ENCODE measurements at places on chromosomes 4 and X.

GRCh38 chr4:5045097-5045496 is 6.2 kb upstream of the STK32B start:
- DNase-seq = no peak

DNA sequence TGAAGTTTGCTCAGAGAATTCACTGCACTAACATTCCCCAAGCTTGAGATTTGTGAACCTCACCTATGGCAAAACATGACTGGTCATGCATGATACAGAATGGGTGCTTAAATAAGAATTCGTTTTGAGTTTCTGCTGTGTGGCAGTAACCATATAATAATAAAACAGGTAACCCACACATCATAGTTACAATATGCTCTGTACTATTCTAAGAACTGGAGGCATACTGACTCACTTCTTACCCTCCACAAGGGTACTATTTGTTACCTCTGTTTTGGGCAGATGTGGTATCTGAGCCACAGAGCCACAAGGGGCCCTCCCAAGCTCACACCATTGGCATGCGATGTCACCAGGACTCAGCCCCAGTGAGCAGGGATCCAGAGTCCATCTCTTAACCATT is 17.6 kb downstream of the SLC2A9 start:
- no peak for DNase-seq

GRCh38 chr4:154854362-154854761 is 73.3 kb downstream of the RBM46 start:
- DNase-seq = no peak

DNA sequence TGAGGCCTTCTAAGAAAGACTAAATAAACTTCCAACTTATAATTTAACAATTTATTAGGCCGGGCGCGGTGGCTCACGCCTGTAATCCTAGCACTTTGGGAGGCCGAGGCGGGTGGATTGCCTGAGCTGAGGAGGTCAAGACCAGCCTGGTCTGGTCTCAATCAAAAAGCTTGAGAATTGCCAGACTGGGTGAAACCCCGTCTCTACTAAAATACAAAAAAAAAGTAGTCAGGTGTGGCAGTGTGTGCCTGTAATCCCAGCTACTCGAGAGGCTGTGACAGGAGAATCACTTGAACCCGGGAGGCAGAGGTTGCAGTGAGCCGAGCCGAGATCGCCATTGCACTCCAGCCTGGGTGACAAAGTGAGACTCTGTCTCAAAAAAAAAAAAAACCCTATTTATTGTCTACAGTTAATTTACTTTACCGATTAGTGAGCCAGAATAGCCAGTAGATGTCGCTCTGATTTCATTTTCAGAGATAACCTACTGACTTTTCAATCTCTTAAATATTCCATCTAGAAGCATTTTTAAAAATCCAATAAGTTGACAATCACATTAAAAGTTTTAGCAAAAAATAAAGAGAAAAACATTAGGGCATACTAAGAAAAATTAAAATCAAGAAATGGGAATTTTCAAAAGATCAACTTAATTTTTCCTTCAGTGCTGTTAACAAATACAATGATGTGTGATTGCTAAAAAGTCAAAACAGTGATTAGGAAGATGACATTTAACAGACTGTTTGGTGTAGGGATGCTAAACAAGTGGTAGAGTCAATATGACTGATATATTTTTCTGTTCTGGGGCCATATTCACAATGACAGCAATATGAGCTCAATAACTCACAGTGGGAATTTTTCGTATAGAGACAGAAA is 4.3 kb upstream of the SHROOM3 start:
- DNase-seq = no peak

GRCh38 chr4:11546391-11547175 is 117.9 kb upstream of the HS3ST1 start:
- DNase-seq = no peak

DNA sequence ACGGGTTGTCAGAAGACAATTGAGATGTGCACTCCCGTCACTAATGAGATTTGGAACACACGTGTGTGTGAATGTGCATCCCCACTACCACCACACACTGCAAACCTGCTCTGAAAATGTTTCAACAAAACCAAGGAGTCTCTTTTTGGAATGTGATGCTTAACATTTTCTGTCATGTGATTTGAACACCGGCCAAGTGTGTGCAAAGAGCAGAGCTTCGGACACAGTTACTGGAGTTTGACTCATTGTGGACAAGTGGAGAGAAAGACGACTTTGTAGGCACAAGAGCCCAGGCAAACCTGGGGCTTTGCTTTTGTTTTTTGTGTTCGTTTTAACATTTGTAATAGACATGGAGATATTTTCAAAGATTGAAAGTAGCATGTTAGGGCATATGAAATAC is 49.2 kb downstream of the CCKAR start:
- DNase-seq = no peak

GRCh38 chrX:150690126-150690525 is 3.1 kb upstream of the MTMR1 start:
- no peak for DNase-seq

DNA sequence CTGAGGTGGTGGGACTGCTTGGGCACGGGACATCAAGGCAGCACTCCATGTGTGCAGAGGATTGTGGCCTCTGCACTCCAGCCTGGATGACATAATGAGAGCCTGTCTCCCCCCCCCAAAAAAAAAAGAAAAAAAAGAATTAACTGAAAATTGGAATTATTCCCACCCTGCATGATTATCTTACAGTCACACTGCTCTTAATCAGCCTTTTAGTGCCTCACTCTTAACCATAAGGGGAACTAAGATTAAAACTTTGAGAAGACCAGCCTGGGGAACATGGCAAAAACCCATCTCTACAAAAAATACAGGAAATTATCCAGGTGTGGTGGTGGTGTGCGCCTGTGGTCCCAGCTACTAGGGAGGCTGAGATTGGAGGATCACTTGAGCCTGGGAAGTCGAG is 94.6 kb downstream of the UBE2K start:
- DNase-seq = no peak

DNA sequence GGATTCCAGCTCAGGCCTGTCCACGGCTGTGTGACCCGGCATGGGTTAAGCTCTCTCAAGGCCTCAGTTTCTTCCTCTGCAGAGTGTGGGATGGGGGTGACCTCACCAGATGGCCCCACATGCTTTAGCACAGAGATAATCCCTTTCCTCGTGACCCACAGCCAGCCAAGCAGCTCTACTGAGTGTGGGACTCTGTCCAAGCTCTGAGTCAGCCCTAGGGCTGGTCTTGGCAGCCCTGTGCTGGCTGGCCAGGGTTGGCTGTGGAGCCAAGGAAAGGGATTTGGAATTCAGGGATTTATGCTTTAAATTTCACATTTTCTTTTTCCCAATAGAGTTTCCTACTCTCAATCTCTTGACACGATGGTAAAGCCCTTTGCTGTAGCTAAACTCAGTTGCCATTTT is 19.7 kb upstream of the SPON2 start:
- DNase-seq = no peak

- DNase-seq = no peak
Measured at GRCh38 chr4:73653695-73654106, 33.5 kb upstream of the RASSF6 start.

DNA sequence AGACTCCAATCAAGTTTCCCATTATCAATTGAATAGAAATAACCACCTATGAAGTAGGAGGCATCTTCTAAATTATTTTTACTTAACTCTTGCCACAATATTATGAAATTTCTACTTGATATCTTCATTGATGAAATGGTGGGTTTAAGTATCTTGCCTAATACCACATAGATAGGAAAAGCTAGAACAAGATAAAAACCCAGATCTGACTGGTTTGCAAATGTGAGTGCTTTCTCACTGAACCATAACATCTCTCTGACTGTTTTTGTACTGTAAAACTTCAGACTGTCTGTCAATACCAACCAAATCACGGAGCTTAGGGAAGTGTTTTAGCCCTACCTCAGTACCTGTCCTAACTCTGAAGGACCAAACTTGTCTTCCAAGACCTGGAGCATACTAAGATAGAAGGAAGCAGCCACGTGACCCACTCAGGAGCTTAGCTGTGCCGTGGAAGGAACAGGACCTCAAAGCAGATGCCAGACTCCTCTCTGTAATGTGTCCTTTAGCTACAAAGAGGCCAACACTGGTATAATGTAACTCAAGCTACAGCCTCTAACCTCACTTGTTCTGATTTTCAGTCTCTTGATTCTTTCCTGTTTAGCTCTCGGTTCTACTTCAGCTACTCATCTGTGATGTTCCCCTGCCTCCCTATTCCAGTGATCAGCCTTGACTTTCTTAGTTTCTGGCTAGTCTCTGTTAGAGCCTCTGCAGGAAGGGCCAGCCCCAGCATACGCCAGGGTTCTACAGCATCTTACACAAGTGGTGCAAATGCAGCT is 84.4 kb downstream of the LRP2BP start:
- no peak for DNase-seq

GRCh38 chr4:61298178-61298740 is 98.1 kb downstream of the ADGRL3 start:
- no peak for DNase-seq

DNA sequence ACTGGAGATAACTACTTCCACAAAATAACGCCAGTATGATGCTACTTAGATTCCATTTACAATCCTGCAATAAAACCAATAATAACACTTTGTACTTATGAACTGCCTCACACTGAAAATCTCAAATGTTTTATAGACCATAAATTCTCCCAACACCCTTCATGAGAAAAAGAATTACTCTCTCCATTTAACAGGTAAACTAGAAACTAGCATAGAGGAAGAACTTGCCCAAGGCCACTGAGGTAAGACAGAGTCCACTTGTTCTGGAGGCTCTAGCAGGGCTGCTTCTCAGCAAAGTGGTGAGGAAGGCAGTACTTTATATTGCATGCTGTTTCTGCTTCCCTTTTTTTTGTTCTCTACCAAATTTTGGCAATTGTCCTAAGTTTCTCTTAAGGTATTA is 11.5 kb upstream of the BMP3 start:
- DNase-seq = no peak

- no peak for DNase-seq
Measured at GRCh38 chr4:86264241-86264640, 95.6 kb downstream of the MAPK10 start.

DNA sequence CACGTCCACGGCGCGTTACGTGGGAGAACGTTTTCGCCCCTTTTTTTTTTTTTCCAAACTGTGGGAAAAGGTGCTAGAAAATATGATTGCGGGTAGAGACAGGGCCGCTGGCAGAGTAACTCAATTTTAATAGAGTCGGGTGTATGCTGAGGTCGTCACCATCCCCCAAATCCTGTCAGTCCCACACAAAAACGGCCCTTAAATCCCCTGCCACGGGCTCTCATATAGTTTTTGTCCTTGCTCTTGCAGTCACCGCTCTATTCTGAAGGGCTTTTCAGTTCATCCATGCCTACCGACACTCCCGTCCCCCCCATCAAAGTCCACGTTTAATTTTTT is 796 bp upstream of the MED14 start:
- no peak for DNase-seq

GRCh38 chr4:70564033-70564432 is 28.0 kb upstream of the AMBN start:
- DNase-seq = no peak

DNA sequence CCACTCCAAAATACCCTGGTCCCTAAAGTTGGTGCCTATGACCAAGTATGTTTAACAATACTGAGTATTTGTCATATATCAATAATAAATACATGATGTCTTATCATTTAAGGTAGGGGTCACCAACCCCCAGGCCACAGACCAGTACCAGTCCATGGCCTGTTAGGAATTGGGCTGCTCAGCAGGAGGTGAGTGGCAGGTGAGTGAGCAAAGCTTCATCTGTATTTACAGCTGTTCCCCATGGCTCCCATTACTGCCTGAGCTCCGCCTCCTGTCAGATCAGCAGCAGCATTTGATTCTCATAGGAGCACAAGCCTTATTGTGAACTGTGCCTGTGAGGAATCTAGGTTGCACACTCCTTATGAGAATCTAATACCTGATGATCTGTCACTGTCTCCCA is 126.2 kb downstream of the HNRNPD start:
- no peak for DNase-seq

GRCh38 chr4:140331245-140331644 is 42.2 kb upstream of the SCOC start:
- DNase-seq = no peak

- no peak for DNase-seq
Measured at GRCh38 chrX:46295963-46296362, 249.3 kb downstream of the ZNF674 start.

DNA sequence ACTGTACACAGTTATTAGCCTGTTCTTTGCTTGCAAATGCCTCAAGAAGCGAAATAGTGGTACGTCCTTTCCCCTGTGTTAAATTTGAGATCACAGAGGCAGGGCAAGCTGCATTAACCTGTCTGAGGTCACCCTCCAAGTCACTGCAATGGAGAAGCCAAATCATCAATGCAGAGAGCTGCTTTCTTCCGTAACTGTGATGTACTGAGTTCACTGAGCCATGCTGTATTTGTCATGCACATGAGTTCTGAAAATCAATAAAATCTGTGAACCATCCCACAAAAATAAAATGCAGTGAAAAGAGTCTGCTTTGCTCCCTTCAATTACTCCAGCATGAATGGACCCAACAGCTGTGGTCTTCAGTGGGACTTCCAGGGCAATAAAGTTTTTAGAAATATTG is 393.5 kb downstream of the KCNIP4 start:
- DNase-seq = no peak

- no peak for DNase-seq
Measured at GRCh38 chrX:127947450-127947849, 104.8 kb downstream of the ACTRT1 start.

GRCh38 chr4:54539500-54540029 is 118.2 kb upstream of the KIT start:
- DNase-seq = no peak

Measured in stimulated activated CD4-positive, alpha-beta T cell treated with anti-CD3 and anti-CD28 coated beads, Interleukin-4, amount 100 ng/mL, for 48 hours (primary cell).